Panc1 (cell line): ENCODE measurements at places on chromosomes 1 and 21.

- DNase-seq: no peak
Measured at GRCh38 chr1:156845055-156845952, 13.6 kb downstream of the INSRR start.

- no peak for DNase-seq
Measured at GRCh38 chr1:247175458-247175857, 3.6 kb upstream of the ZNF124 start.

DNA sequence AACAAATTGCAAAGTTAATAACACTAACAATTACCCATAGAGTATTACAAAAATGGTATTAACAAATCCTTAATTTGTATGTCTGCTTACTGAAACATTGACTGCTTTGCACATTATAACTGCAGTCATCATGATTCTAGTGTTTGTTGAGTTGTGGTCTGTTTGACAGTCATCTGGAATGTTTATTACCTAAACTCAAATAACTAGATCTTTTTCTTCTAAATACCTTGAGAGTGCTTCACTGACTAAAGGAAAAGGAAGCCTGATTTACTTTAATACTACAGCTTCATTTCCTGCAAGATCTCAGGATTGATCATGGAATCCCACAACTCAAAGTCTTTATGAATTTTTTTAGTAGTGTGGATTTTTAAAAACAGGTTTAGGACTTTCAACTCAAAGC is 70.0 kb downstream of the HMCN1 start:
- DNase-seq: no peak

DNA sequence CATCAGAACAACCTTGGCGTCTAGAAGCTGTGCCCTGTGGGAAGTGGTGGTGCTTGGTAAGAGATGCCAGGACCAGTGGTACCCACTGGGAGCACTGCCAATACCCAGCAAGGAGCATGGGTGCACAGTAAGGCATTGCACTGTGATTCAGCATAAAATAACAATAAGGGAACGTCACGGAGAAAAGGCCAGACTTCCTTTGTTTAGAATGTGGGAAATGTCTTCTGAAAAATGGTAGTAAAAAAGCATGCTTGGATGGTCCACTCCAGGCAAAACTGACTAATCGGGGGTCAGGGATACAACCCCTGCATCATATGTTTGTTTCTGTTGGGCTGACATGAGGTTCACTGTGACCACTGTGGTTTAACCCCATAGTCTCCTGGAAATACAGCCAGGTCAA is 14.7 kb downstream of the METTL18 start:
- no peak for DNase-seq

DNA sequence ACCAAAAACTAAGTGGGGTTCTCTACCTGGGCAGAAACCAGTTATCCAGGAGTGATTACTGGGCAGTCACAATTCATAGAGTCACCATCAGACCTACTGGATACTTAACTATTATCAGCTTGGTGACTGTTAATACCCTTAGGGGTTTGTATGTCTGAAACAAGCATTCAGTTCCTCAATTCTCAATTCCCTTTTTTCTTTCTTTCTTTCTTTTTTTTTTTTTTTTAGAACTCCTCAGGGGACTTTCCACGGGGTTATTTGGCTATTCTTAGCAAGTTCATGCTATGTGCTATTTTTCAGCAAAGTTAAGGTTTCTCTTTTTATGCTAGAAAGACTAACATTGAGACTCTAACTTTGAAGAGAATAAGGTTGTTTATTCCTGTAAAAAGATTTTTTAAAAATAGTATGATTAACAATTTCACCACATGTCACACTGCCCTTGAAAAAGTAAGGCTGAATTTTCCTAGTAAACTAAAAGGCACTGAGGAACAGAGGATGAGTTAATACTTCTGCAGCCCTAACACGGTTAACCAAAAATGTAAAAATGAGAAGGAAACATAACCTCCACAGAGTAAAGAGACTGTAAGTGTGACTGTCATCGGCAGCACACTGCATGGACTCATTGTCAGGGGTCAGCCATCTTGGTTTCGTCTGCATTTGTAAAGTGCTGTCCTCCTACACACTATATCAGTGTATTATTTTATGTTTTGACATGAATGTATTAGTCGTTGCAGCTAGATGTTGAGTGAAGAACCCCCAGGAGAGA is 310.2 kb downstream of the NTNG1 start:
- no peak for DNase-seq

DNA sequence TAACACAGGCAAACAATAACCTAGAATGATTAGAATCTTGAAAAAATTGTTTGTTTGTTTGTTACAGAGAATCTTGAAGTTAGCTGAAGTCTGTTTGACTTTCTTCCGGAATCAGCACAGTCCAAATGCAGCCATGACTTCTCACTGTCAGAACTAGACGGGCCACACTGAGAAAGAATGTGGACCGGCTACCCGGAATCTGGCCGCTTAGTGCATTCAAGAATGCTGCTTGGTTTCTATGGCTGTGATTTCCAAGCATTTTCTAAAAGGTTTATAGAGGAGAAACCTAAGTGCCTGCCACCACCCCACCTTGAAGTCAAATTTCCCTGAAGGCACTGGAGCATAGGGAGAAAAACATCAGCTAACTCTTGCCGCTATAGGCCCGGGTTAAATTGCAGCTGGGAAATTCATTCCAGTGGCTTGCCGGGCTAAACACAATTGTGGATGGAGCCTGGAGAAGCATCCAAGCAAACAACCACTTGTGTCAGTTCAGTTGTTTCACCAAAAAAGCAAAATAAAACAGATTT is 231.1 kb downstream of the DISC1 start:
- DNase-seq: no peak

DNA sequence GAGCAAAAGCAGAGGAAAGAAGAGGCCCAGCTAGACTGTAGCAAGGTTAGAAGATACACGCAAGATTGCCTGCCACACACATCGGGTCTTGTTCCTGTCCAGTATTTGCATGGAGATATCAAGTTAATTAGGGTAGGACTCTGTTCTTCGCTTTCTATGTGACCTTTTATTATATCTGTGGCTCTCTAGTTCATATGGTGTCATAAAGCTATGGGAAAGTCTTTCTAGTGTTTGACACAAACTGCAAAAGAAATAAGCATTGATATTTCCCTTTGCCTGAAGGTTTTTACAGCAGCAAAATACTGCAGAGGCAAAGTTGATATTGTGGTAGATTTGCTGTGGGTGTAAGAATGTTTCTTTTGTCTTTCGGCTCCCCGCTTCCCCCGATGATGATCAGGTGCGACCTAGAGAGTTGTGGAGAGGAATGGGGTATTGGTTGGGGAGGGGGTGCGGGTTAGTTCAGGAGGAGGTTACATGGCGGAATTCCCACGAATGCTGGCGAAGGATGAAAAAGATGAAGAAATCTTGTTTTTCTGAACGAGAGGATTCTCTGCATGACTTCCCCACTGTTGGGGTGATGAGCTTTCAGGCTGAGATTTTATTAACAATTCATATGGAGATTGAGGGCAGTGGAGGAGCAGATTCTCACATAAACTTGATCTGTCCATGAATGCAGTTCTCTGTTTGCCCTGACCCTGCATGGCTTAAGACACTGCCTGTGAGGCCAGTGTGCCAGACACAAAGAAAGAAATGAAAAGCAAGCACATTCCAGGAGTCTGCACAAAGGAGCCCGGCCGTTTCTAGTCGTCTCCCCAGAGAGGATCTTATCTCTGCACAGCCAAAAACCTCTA is 550.2 kb downstream of the USP25 start:
- DNase-seq: no peak

DNA sequence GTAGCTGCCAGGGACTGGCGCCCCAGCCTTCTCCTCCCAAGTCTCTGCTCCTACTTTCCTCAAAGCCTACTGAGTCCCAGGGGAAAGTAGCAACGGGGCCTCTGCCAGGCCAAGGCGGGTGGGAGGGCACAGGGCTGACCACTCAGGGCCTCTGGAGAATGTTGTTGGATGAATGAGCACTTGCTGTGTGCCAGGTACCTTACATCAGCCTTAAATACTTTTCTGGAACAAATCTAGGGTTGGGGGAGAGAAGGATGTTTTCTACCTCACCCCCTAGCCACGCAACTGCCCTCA is 119.3 kb upstream of the ZBTB40 start:
- no peak for DNase-seq

GRCh38 chr1:215568299-215568692 is 1.2 kb downstream of the KCTD3 start:
- DNase-seq: no peak

DNA sequence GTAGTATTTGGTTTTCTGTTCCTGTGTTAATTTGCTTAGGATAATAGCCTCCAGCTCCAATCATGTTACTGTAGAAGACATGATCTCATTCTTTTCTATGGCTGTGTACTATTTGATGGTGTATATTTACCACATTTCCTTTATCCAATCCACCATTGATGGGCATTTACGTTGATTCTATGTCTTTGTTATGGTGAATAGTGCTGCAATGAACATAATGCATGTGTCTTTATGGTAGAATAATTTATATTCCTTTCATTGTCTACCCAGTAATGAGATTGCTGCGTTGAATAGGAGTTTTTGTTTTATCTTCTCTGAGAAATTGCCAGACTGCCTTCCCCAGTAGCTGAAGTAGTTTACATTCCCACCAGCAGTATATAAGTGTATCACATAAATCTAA is 538.8 kb downstream of the LRRIQ3 start:
- no peak for DNase-seq
